Left ventricle myocardium superior (tissue), 1 donor: ENCODE measurements at places on chromosomes 2 and 18.

DNA sequence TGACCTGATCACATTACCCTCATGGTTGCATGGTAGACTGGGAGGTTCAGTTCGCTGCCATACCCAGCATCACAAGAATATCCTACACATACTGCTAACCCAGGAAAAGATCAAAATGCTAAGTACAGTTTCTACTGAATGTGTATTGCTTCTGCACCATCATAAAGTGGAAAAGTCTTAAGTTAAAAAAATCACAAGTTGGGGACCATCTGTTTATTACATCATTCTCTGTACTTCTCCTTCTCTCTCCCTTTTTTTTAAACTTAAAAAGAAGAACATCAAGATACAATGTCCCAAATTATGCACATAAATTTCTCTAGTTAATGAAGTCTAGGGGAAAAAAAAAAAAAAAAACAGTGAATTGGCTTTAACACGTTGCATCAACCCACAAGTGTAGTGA is 43.3 kb downstream of the NBAS start:
- DNase-seq, result no peak

DNA sequence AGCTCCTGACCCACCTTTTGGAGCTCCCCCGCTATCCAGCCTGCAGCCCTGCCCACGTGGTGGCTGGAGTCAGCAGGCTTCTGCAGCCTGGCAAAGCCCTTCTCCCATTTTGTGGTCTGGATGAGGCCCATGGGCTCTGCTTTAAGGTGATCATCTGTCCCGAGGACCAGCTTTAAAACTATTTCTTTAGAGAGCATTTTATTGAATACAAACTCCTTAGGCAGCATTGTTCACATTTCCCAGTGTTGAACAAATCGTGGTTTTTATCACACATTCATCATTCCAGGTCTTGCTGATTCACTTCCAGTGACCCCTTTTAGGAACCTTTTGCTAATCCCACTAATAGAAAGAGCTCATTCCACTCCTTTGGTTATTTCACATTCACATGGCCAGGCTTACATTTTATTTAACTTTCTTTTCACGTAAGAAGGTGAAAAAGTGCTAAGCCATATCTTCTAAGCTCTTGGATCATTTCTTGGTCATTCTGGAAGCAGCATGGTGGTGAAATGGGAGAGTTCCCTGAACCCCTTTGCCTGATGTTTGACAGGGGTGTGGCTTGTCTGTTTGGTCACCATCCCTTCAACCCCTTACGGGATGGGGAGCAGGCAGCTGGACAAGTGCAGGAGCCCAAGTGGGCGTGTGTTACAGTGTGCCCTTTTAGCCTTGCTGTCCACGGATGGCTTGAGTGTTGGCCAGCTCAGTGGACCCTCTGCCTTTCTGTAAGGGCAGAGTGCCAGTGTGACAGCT is 80.4 kb upstream of the RAPGEF4 start:
- no peak for DNase-seq

GRCh38 chr2:73896362-73897239 is 3.8 kb downstream of the ACTG2 start:
- DNase-seq, result no peak

DNA sequence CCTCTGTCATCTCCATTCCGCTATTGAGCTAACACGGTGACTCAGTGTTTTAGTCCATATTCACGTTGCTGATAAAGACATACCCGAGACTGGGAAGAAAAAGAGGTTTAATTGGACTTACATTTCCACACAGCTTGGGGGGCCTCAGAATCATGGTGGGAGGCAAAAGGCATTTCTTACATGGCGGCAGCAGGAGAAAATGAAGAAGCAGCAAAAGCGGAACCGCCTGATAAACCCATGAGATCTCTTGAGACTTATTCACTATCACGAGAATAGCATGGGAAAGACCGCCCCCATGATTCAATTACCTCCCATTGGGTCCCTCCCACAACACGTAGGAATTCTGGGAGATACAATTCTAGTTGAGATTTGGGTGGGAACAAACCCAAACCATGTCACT is 22.6 kb upstream of the CXXC1 start:
- DNase-seq, result no peak

GRCh38 chr2:54999182-54999581 is 51.1 kb downstream of the RTN4 start:
- no peak for DNase-seq

DNA sequence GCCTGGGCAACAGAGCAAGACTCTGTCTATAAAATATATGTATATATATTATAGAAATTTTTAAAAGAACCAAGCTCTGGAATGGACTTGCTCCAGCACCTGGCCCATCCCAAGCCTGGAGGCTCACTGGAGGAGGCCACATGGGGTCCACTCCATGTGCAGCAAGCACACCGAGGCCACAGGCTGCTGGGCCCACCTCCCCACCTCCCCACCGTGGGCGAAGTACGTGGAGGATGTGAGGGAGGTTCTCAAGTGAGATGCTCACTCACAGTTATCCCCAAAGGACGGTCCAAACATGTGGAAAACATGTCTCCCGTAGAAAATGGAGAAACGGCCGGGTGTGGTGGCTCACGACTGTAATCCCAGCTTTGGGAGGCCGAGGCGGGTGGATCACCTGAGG is 13.9 kb upstream of the RAB17 start:
- DNase-seq, result no peak

DNA sequence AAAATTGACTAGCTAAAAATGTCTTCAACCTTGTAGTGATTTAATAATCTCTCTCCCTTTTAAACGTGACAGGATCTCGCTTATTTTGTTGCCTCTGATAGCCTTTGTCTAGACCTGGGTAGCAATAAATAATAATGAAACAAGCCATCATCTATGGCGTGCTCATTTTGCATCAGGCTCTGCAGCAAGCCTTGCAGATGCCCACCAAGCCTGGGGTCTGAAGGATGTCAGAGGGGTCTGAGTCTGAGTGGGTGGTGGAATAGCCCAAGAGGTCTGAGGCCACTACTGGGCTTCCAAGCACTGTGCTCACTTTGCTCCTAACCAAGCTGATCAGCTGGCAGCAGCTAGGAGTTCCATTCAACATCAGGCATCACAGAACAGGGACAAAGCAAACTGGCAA is 109.4 kb downstream of the GYPC start:
- DNase-seq, result no peak

DNA sequence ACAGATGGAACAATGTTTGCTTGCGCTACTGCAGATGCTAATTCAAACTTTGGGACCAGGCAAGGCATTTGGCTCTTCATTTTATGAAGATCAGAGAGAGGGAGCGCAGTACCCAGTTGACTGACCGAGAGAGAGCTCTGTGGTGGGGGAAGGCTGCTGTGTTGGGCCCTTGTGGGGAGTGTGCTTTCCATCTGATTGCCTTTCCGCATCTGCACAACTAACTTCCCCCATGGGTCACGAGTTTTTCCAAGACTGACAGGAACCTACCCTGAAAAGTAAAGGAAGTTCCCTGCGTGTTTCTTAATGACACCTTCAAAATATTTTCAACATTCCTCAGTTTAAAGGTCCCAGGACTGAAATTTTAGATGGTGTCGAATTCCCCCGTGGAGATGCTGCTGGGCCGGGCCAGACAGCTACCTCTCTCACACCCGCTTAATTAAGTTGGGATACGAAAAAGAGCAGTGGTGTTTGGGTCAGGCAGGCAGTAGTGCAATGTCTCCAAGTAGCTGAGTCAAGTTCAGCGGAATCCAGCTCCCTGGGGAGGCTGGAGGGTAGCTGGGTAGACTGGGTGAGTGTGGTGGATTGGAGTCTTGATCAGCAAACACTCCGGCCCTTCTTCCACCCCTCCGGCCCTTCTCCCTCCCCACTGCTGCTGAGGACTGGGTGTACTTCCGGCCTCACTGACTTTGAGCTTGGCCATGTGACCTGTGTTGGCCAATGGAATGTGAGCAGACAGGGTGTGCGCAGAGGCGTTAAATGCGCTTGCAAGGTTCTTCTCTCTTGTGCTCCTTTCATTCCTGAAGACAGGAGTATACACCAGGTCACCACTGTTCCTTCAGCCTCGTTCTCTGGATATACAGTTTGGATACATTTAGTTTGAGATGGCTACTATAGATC is 2.3 kb upstream of the ARHGAP25 start:
- no peak for DNase-seq

DNA sequence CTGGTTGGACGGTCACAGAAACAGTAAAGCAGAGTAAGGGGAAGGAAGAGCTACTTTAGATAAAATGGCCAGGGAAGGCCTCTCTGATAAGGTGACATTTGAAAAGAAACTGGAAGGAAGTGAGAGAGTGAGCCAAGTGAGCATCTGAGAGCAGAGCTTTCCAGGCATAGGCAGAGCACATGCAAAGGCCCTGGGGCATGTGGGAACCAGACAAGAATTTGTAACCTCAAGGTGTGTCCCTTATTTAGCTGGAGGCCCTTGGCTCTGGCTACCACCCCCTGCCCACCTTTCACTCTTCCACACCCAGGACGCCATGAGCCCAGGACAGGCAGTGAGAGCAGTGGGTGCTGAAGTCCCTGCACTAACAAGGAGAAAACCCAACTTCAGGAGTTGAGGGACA is 116.0 kb downstream of the CELF4 start:
- no peak for DNase-seq
